Fibroblast of villous mesenchyme (primary cell): ENCODE measurements at places on chromosomes 1 and 21.

DNA sequence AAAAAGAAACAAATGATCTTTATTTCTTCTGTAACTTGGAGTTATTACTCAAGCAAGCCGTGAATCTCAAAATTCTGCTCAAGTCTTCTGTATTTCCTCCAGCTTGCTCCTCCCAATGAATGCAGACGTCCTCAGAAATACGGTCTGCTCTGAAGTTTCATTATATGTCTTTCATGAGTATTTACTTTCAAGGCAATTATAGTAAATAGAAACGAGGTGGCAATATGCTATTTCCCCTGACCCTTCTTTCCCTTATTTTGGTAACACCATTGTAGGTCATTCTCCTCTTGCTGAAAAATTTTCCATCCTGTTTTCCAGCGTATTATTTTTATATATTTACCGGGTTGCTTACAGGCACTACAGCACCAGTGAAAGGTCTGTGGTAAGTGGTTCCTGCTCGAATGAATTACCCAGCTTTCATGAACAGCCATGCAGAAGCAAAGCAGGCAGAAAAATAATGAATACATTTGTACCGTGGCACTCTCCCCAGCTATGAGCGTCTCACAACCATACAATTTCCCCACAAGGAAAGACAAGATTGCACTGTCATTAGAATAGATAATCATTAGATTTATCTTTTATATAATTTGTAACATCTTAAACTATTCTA lies 350.9 kb upstream of the PKN2 start:
- DNase-seq = no peak

- DNase-seq = peak; percentile 11
Observed at GRCh38 chr1:40755067-40755466, 28.5 kb upstream of the KCNQ4 start.

DNA sequence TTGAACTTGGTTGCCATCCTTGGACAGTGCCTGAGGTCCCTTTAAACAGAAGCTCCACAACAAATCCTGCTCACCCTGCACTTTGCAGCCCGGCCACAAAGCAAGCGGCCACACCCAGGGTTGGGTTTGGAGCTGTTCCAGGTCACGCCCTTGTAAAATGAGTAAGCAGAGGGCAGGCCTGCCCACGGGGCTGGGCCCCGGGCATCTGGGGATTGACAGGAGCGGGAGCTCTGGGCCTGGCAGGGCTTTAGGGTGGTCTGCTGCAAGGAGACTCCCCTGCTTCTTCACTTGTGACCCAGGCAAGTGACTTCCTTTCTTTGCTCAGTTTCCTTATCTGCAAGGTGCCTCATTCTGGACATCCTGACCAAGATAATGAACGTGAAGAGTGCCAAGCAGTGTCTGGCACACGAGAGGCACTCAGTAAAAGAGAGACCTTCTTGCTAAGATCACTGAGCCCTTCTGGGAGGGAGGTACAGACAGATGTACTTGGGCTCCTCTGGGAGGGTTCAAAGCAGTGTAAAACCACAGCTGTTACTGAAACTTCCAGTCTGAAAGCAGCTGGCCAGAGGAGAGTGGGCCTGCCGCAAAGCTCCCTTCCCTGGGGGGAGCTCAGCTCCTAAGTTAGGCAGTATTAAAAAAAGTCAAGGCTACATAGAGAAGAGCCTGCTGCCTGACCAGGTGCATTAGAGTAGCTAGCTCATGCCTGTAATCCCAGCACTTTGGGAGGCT lies 2.6 kb downstream of the E2F2 start:
- peak; percentile 86 for DNase-seq

GRCh38 chr21:34548781-34549376 lies 36.9 kb upstream of the KCNE1 start:
- DNase-seq = no peak

DNA sequence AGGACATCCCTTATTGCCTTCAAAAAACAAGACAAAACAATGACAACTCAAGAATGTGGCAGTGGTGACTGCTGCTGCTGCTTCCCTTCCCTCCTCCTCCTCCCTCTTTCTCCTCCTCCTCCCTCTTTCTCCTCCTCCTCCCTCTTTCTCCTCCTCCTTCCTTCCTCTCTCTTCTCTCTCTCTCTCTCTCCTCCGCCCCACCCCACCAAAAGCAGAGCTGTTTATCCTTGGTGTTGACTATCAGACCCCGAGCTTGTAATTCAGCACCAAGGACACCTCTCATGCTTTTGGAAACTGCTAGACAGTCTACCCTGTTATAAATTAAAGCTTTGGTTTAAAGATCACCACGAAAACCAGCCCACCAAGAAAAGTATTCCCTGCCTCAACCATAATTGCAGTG lies 72.4 kb upstream of the IFNAR2 start:
- no peak for DNase-seq

DNA sequence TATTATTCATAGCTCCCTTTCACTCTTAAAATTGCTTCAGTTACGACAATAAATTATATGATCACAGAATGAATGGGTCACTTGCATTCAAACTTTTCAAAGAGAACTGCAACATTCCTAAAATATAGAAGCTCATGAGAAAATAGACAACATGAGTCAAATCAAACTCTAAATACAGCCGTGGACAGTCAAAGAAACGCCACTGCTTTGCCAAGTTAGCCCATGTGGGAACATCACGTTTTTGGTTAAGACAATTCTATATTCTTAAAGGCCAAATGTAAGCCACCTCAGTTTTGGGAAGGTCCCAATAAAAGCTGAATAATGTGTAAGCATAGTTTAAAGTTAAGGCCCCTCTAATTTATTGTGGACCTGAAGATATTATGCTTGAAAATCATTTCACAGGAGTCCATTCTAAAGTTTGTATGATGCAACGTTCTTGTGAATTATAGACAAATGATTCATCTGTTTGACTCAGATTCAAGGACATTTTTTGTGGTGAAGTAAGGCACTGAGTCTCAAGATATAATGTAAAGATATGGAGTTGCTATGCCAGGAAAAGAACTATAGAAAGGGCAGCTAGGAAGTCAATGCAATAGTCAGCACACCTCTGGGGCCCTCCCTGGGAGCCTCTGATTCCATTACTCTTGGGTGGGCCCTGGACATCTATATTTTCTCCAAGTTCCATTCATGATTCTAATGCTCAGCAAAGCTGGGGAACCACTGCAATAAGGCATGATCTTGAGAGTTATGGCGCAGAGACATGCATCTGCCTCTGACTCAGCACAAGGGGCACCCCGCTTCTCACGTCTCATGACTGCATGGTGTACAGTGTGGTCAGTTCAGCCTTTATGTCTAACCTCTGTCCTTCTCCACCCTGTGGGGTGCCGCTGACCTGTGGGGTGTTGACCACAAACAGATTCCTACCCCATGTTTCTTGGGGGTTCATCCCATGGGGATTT lies 33.9 kb downstream of the ETS2 start:
- DNase-seq = peak; percentile 96
